ENCODE measurements at places on chromosomes 6 and 20. TPM values are rescaled to one million over a fixed set of nuclear protein-coding genes. Genes with fewer than 3 reads are reported as not detected.

The PTCRA gene
- not detected for total RNA-seq

The C4B gene
- total RNA-seq: 235 TPM

GRCh38 chr20:33878583-33878982, 67.4 kb downstream of the CHMP4B start:
- DNase-seq: no peak

GRCh38 chr6:329888-330691, 37.8 kb downstream of the DUSP22 start:
- DNase-seq: no peak

- no peak for DNase-seq
Measured at GRCh38 chr6:152057832-152058498, 250.5 kb downstream of the ESR1 start.

DNA sequence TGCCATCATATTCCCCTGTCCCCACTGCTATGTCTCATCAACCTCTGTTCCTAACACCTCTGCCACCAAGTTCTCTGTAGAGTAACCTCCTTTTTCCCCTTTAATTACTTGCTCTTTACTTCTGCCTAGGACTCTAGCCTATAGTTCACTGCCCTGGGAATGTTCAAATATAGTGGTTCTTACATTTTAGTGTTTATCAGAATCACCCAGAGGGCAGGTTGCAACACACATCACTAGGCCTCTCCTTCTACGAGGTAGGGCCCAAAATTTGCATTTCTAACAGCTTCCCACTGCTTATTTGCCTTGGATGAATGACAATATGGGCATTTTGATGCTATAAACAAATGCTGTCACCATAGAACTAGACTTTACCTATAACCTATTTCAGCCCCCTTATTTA, 23.1 kb upstream of the C6orf141 start:
- no peak for DNase-seq

DNA sequence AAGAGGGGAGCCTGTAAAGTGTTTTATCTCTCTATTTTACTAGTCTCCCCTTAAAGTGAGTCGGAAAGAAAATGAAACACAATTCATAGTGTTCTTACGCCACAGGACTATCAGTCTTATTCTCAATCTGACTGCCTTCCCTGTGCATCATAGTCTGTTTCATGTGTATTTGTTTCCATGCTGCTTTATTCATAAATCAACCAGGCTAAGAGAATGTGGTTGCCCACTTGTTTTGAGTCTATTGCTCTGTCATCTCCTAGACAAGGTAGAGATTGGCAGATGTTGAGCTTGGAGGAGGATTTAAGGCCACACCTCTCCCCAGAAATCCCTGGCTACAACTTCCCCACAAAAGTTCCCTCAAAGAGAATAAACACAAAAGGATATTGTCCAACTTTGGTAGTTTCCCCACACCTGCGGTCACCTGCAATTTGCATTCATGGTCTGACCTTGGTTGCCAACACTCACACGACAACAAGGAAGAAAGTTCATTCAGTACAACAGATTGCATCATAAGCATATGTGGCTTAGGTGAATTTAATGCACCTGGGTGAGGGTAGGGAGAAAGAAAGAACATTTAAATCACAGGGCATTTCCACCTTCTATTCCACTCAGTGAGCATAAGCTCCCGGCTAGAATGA, 167.1 kb upstream of the FBXL4 start:
- DNase-seq: no peak

GRCh38 chr6:149856256-149856994, 7.7 kb downstream of the LRP11 start:
- no peak for DNase-seq

DNA sequence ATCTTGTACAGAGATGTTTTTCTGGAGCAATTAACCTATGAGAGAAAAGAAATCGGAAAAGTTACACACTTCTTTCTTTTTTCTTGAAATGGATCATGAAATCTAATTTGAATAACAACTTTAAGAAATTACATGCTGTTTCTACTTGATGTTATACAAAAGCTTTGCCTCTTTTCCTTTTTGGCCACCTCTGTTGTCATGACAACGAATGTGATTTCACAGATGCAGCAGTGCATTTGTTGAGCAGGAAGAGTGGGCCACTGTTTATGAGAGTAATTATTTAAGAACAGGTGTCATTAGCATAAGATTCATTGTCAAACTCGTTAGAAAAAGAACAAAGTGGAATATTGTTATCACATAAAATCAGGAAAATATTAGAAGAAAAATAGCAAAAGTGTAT, 148.3 kb upstream of the IMPG1 start:
- no peak for DNase-seq

DNA sequence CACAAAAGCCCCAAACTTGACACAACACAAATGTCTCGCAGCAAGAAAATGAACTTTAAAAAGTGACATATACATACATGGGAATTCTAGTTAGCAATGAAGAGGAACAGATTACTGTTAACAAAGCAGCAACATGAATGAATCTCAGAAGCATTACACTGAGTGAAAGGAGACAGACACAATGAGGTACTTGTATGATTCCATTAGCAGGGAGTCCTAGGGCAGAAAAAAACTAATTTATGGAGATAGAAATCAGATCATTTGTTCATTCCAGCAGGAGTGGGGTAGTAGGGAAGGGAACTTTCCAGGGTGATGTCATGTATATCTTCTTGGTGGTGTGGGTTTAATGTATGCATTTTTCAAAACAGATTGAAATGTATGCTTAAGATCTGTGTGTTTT, 524.4 kb downstream of the KIF16B start:
- no peak for DNase-seq
